ENCODE measurements at places on chromosomes 6 and 20.

- DNase-seq = no peak
Measured at GRCh38 chr6:10463491-10464481, 48.9 kb upstream of the TFAP2A start.

- no peak for DNase-seq
Measured at GRCh38 chr6:42864602-42865001, 14.8 kb upstream of the RPL7L1 start.

- no peak for DNase-seq
Measured at GRCh38 chr6:105488516-105489215, 85.8 kb upstream of the PREP start.

GRCh38 chr6:16252686-16253299 is 14.4 kb downstream of the GMPR start:
- DNase-seq = no peak

GRCh38 chr20:30491016-30491415 is 766.4 kb upstream of the DEFB115 start:
- no peak for DNase-seq

- no peak for DNase-seq
Measured at GRCh38 chr6:157125531-157125930, 197.8 kb downstream of the TMEM242 start.

- DNase-seq = no peak
Measured at GRCh38 chr6:56364431-56364826, 117.0 kb upstream of the COL21A1 start.

DNA sequence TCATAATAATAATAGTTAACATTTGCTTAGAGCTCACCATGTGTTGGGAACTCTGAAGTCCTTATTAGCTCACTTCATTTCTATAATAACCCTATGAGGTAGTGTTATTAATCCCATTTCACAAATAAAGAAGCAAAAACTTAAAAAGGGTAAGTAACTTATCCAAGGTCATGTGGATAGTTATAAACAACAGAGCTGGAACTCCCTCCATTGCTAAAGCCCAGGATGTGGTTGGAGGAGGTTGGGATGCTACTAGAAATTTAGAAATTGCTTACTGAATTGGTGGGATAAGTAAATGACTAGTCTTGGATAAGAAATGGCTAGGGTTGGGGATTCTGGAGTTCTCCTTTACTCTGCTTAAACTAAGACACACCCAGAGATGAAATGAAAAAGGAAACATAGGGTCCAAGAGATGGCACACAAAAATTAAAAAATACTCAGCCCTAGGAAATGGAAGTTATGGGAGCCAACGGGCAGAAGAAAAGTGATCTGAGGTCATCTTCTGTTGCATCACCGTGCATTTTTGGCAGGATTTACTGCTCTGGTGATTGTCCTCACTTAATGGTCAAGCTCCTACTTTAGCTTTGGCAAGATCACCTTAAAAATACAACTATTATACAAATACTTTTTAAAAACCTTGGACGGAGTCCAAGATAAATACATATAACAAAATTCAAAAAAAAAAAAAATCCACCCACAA is 7.7 kb upstream of the CLIC5 start:
- no peak for DNase-seq

GRCh38 chr6:96505363-96505762 is 16.2 kb upstream of the UFL1 start:
- DNase-seq = no peak

GRCh38 chr6:64694356-64694755 is 1012.7 kb downstream of the EYS start:
- no peak for DNase-seq

DNA sequence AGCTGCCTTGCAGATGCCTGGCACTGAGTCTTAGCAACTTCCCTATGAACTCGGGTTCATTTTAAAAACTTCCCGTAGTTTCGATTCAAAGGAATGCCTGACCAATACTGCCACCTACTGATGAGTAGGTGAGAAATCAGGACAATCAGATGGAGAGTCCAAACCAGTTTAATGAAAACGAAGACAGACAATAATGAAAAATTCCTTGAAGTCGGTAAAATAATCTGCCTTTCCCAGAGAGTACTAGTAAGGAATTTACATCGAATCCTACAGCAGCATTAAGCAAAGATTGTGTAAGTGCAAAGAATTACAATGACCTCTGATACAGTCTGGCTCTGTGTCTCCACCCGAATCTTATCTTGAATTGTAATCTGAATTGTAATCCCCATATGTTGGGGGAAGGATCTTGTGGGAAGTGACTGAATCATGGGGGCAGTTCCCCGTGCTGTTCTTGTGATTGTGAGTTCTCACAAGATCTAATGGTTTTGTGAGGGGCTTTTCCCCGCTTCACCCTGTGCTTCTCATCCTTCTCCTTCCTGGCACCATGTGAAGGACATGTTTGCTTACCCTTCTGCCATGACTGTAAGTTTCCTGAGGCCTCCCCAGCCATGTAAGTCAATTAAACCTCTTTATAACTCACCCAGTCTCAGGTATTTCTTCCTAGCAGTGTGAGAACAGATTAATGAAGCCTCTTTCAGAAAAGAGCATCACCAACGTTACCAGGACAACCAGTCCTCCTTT is 134.4 kb downstream of the ARHGAP18 start:
- peak; percentile 65 for DNase-seq

- DNase-seq = no peak
Measured at GRCh38 chr6:137722749-137723272, 144.2 kb upstream of the TNFAIP3 start.

DNA sequence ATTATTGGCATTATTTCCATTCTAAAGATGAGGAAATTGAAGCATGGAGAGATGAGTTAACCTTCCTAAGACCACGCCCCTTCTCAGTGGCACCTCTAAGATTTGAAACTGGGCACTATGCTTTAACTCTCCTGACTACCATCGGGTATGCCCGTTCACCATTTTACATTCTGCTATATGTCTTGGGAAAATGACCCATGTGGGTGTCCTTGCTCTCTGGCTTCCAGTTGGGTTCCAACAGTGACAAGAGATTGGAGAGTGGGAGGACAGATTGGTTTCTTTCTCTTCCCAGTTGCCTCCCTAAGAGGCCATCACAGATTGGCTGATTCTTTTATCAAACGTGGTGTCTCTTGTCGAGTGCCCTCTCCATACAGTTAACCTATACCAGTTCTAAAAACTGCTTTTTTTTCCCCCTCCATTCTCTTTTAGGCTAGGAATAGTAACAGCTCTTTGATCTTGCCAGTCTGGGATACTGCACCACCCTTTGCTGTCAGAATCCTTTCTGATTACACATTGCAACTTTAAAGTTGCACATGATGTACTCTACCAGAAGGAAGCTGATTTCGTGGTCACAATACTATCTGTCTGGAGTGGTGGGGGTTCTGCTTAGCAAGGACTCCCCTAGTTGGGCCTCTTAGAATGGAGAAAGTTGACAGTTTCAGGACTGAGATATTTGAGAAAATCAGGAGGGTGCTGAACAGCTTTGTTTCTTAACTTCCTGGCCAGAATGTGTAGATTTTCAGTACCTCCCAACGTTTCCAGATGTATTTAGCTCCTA is 88.0 kb upstream of the ELOVL5 start:
- no peak for DNase-seq

DNA sequence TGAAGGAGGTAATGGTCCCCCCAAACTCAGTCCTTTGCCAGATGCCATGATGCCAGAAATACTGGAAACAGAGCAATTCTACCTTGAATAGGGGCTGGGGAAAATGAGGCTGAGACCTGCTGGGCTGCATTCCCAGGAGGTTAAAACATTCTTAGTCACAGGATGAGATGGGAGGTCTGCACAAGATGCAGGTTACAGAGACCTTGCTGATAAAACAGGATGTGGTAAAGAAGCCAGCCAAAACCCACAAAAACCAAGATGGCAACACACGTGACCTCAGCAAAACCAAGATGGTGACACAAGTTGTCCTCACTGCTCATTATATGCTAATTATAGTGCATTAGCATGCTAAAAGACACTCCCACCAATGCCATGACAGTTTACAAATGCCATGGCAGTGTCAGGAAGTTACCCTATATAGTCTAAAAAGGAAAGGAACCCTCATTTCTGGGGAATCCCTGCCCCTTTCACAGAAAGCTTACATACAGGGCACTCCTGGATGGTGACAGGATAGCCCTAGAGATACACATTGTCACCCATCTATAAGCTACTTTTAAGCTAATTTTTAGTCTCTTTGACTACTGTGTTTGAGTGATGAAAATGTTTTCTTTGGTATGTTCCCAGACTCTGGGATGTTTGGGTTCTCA is 979.7 kb downstream of the TBC1D32 start:
- DNase-seq = no peak

DNA sequence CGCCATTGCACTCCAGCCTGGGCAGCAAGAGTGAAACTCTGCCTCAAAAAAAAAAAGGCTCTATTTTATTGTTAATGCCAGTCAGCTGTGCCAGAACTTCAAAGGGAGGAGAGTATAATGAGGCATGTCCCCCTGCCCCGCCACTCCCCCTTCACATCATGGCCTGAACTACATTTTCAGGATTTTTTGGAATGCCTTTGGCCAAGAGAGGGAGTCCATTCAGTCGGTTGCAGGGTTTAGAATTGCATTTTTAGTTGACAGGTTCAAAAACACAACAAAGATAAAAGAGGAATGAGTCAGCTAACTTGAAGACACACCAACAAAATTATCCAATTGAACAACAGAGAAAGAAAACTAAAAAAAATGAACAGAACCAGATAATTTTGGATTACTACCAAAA is 59.1 kb downstream of the CEP43 start:
- DNase-seq = no peak

- DNase-seq = no peak
Measured at GRCh38 chr6:151087861-151088598, 151.7 kb upstream of the AKAP12 start.

GRCh38 chr6:89555806-89556205 is 82.7 kb downstream of the LYRM2 start:
- no peak for DNase-seq

- peak; percentile 45 for DNase-seq
Measured at GRCh38 chr20:63234693-63235398, 859 bp upstream of the BIRC7 start.

GRCh38 chr20:9395971-9396370 is 118.4 kb upstream of the LAMP5 start:
- no peak for DNase-seq

DNA sequence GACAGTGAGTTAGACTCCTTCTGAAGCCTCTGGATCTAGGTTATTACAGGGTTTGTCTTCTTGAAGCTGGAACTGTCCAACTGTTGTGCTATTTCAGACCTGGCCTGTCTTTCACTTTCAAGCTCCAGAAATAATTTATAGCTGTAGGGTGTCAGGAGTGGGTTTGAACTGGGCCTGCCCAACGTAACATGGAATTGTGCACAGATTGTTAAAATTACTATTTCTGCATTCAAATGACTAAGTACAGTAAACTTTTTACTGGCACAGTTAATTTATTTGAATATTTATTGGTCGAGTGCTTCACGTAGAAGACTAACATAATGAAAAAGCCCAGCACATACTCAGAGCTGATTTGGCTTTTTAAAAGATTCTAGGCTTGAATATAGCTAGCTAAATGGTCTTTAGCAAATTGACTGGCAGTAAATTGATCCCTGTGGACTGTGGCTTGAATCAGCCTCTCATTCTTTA is 74.3 kb downstream of the ARID1B start:
- peak; percentile 33 for DNase-seq
